ENCODE measurements at places on chromosomes 5 and 9. TPM values are rescaled to one million over a fixed set of nuclear protein-coding genes. Genes with fewer than 3 reads are reported as not detected.

PDGFRB gene
- total RNA-seq: 0.69 TPM

C9orf153 gene
- not detected for total RNA-seq

DIRAS2 gene
- total RNA-seq: not detected

ROR2 gene
- not detected for total RNA-seq

SARDH gene
- not detected for total RNA-seq

KIF20A gene
- total RNA-seq: 78.7 TPM

CCL21 gene
- total RNA-seq: 0.53 TPM

LCN12 gene
- not detected for total RNA-seq

GAPT gene
- total RNA-seq: not detected

FBP1 gene
- total RNA-seq: 15.8 TPM

INSL4 gene
- not detected for total RNA-seq

PCDHA10 gene
- 0.13 TPM for total RNA-seq

PNPLA7 gene
- 0.34 TPM for total RNA-seq

SLC46A2 gene
- total RNA-seq: not detected

MRPS27 gene
- total RNA-seq: 65.6 TPM

CCDC180 gene
- 1.4 TPM for total RNA-seq

SPATA31C1 gene
- total RNA-seq: not detected

RAB14 gene
- total RNA-seq: 27.1 TPM

SLC31A2 gene
- total RNA-seq: 6.7 TPM

PKD2L2 gene
- total RNA-seq: not detected

MLANA gene
- not detected for total RNA-seq

ROPN1L gene
- total RNA-seq: 2.5 TPM

MCIDAS gene
- not detected for total RNA-seq

TRPM6 gene
- total RNA-seq: 0.49 TPM

STKLD1 gene
- 0.49 TPM for total RNA-seq

ANKRD20A1 gene
- not detected for total RNA-seq

PTGDS gene
- not detected for total RNA-seq

CER1 gene
- total RNA-seq: not detected

SPINK9 gene
- not detected for total RNA-seq
